ENCODE measurements at places on chromosomes 16 and 17. TPM values are rescaled to one million over a fixed set of nuclear protein-coding genes. Genes with fewer than 3 reads are reported as not detected.

The FOXJ1 gene
- polyA plus RNA-seq = 5.7 TPM

The CRYM gene
- 0.09 TPM for polyA plus RNA-seq

The TAC4 gene
- not detected for polyA plus RNA-seq

The TBC1D3E gene
- not detected for polyA plus RNA-seq

The PMP22 gene
- polyA plus RNA-seq = 6.7 TPM

The CCL8 gene
- not detected for polyA plus RNA-seq

The TENT4B gene
- 4.8 TPM for polyA plus RNA-seq

The ST6GALNAC2 gene
- 15.0 TPM for polyA plus RNA-seq

The PNMT gene
- 3.0 TPM for polyA plus RNA-seq

The TNFSF12 gene
- 24.2 TPM for polyA plus RNA-seq

The OSGIN1 gene
- 14.3 TPM for polyA plus RNA-seq

The CTRL gene
- 580 TPM for polyA plus RNA-seq

The MMP15 gene
- 22.3 TPM for polyA plus RNA-seq
